NCI-H1930 (cell line): ENCODE measurements at places on chromosomes 2 and 18.
A peak's percentile ranks its signal among the peaks of the same experiment; 100 is the strongest.

GRCh38 chr2:102012061-102012614 lies 20.4 kb downstream of the IL1R2 start:
- no peak for DNase-seq

GRCh38 chr2:217958884-217959225 lies 43.9 kb downstream of the TNS1 start:
- no peak for DNase-seq

DNA sequence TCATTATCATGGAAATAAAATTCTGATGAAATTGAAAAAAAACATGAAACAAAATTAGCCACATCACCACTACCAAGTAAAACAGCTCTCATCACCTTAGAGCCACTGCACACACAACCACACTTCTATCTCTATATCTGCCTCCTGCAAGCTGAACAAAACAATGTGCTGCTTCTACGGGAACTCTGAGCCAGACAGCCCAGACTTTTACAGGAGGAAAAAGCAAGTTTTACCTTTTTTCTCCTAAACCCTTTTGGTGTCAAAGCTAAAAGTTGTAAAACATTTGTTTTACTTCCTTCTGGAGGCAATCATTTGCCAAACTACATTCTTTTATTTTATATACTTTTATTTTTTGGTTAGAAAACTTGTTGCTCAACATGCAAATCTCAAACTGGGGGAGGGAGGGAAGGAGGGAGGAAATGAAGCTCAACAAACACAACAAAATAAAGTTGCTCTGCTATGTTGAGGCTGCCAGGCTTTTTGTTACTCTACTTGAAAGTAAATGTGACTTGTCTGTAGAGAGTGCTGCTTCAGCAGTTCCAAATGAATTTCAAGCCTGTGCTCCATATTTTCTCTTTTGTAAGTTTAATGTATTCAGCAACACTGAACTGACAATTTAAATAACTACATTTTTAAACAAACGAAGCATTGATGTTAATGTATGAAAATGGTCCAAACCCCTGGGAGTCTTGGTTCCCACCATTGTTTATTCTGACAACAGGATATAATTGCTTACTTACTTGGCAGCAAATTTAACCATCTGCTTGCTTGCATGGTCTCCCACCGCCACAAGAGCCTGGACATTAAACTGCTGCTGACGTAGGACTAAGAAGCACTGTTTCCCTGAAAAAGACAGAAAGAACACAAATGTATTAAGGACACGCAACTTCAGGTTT lies 24.5 kb downstream of the DARS1 start:
- peak; percentile 11 for DNase-seq

DNA sequence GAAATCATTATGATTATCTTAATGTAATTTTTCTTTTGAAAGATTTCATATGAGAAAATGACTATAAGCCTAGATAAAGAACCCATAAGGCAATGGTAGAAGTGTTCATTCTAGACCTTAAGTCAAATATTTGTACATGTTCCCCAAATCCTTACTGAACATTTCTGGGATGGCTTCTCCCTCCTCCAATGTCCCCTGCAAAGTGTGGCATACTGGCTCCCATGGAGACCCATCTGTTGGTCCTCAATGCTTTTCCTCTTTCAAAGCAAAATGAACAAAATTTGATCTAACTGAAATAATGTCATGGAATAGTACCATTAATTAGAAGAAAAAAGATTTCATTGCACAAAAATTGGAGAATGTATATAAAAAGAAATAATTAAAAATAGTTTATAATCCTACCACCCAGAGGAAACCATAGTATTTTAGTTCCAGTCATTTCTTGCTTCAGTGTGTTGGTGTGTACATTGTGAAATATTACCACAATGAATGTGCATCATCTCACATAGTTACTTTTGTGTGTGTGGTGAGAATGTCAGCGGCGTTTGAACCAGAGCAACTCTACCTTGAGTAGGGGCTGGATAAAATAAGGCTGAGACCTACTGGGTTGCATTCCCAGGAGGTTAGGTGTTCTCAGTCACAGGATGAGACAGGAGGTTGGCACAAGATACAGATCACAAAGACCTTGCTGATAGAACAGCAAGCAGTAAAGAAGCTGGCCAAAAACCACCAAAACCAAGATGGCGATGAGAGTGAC lies 181.3 kb downstream of the UXS1 start:
- DNase-seq, result no peak

DNA sequence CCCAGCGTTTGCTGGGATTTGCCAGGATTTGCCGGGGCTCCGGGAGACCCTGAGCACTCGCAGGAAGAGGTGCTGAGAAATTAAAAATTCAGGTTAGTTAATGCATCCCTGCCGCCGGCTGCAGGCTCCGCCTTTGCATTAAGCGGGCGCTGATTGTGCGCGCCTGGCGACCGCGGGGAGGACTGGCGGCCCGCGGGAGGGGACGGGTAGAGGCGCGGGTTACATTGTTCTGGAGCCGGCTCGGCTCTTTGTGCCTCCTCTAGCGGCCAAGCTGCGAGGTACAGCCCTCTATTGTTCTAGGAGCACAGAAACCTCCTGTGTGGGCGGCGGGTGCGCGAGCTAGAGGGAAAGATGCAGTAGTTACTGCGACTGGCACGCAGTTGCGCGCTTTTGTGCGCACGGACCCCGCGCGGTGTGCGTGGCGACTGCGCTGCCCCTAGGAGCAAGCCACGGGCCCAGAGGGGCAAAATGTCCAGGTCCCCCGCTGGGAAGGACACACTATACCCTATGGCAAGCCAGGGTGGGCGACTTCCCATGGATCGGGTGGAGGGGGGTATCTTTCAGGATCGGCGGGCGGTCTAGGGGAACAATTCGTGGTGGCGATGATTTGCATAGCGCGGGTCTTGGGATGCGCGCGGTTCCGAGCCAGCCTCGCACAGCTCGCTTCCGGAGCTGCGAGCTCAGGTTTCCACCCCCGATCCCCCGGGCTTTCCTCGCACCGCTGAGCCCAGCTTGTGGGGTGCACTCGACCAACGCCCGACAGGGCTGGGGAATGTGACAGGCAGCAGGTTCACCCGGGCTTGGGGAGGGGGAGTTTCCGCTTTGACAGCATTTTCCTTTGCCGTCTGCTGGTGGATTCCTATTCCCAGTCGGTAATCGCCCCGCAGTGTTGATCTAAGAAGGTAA lies 2.8 kb downstream of the ONECUT2 start:
- peak; percentile 82 for DNase-seq

DNA sequence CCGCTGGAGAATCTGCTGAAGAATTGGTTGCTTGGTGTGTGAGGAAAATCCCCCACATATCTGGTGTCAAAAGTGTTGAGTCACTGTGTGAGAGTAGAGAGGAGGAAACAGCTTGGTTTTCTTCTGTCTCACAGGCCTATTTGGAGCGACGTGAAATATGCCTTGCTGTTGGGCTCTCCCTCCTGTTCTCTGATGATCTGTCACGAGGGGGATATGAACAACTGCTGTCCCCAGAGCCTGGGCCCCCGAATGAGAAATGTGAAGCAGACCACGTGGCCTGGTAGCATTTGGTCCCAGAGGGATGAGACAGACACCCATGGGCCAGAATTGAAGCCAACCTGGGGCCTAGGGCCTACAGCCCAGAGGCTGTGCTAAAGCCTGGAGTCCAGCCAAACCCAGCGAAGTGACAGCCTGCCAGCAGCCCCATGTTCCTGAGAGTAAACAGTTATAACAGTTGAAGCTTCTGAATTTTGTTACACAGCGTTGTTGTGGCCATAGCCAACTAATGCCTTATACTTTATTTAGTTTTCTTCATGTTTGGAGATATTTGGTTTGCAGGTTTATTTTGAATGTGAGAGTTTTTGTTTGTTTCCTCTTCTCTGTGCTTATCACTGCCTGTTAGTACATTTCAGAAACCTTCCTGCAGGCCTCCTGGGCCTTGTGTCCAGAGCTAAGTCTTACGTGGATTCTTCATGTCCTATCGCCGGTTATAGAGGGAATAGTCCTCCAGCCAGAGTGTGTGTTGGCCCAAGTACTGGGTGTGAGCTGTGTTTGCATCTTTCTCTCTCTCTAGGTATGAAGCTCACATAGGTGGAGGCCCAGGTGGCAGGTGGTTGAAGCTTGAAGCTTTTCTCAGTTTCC lies 18.7 kb upstream of the COLEC12 start:
- DNase-seq, result no peak

GRCh38 chr18:45652303-45653080 lies 37.2 kb downstream of the SLC14A2 start:
- no peak for DNase-seq

GRCh38 chr2:226478109-226478809 lies 321.4 kb downstream of the IRS1 start:
- no peak for DNase-seq

- DNase-seq, result no peak
Measured at GRCh38 chr2:137879121-137879520, 85.2 kb upstream of the HNMT start.

- DNase-seq, result no peak
Measured at GRCh38 chr2:8365331-8365910, 316.4 kb upstream of the ID2 start.

DNA sequence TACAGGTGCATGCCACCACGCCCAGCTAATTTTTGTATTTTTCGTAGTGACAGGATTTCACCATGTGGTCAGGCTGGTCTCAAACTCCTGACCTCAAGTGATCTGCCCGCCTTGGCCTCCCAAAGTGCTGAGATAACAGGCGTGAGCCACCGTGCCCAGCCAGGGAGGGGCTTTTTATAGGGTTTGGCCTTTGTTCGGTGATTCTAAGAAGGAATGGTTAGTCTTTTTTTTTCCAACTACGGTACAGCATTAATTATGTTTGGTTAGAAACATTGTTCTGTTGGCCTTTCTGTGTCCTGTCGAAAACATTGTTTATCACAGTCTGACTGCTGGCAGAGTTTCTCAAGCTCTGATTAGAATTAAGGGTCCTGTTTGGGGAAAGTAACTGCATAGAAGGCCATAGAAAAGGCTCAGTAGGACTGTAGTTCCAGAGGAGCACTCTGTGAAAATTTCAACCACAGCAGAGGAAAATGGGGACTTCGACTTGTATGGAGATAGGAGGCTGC lies 19.3 kb upstream of the SMCHD1 start:
- no peak for DNase-seq

DNA sequence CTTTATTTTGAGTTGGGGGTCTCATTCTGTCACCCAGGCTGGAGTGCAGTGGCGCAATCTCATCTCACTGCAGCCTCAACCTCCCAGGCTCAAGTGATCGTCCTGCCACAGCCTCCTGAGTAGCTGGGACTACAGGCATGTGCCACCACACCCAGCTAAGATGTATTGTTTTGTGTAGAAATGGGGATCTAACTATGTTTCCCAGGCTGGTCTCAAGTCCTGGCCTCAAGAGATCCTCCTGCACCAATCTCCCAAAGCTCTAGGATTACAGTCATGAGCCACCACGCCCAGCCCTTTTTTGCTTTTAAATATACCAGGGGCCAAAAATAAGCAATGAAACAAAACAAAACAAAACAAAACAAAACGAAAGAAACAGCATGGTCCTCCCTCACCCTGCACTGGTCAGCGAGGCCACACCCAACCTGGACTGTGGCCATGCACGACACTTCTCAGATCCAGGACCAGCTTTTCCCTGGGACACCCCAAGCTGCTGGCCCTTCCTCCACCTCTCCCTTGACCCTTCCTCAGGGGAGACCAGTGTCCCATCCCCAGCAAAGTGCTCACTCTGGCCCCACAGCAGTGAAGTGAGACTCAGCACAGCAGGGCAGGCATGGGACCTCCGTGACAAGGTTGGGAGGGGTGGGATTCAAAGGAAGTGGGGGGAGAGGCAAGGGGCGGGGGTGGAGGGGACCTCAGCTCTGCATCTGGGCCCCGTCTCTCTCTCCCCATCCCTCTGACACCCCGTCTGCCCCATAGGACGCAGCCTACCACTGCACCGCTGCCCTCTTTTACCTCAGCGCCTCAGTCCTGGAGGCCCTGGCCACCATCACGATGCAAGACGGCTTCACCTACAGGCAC lies 23.5 kb downstream of the MAL start:
- DNase-seq, result no peak

- DNase-seq, result no peak
Measured at GRCh38 chr2:134359367-134360081, 105.7 kb downstream of the MGAT5 start.

- no peak for DNase-seq
Measured at GRCh38 chr18:8797206-8797605, 91.8 kb downstream of the MTCL1 start.

DNA sequence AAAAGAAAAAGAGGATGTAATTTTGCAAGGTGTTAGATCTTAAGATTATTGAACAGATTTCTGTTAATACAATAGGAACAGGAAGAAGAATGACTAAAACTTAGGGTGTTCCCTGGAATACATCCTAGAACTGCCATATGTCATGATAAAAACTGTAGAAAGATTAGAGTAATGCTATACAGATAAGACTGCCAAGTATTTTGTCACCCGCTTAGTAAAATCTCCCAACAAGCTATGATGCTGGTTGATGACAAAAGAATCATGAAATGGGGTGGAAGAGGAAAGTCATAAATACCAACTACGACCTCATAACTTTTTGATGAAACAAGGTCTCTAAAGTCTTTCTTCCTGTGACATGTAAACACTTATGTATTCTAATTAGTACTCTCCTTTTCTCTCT lies 163.6 kb upstream of the COL3A1 start:
- no peak for DNase-seq

DNA sequence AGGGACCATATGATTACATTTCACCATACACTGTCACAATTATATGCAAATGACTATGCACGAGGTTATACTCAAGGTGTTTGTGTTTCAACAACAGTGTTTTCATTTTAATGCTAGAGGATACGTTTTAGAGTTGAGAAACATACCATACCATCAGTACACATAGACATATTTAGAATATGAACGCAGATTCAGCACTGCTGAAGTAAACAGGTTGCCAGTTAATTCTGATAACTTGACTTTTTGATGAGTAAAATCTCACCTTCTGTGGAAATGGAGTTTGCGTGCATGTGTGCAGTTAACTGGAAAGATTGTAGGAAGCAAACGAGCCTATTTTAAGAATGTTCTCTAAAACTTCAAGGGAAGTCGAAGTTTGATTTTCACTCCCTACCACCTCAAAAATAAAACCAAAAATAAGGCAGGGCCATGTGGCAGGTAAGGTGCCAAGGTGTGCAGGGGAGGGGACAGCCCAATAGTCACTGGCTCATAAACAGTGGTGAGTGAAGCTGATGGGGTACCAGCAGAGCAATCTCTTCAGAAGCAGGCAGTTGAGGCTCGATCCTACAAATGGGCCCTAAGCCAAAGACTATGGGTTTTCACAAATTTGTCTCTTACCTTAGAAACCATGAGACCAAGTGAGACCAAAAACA lies 213.1 kb downstream of the IKZF2 start:
- no peak for DNase-seq
